ENCODE measurements at places on chromosomes 4 and X. TPM values are rescaled to one million over a fixed set of nuclear protein-coding genes. Genes with fewer than 3 reads are reported as not detected.

- H3K27me3 ChIP-seq, result no peaks in the 10 kb centered on the region
- no peak overlapping the region for H3K4me3 ChIP-seq
- DNase-seq, result no peak
- no peaks in the 10 kb centered on the region for H3K36me3 ChIP-seq
Measured at GRCh38 chr4:123934096-123934495, 537.5 kb downstream of the SPRY1 start.

- no peaks in the 10 kb centered on the region for H3K36me3 ChIP-seq
- no peak overlapping the region for H3K4me3 ChIP-seq
- H3K4me1 ChIP-seq, result no peaks in the 10 kb centered on the region
- no peak overlapping the region for H3K27ac ChIP-seq
- no peaks in the 10 kb centered on the region for H3K27me3 ChIP-seq
- no peak for DNase-seq
Measured at GRCh38 chr4:168514249-168514852, 17.5 kb downstream of the PALLD start.

GRCh38 chr4:128061566-128062536, 739 bp downstream of the LARP1B start:
- H3K27ac ChIP-seq, result peak overlapping the region; percentile 92
- DNase-seq, result no peak
- peak overlapping the region; percentile 91 for H3K4me3 ChIP-seq
- no peaks in the 10 kb centered on the region for H3K36me3 ChIP-seq

DNA sequence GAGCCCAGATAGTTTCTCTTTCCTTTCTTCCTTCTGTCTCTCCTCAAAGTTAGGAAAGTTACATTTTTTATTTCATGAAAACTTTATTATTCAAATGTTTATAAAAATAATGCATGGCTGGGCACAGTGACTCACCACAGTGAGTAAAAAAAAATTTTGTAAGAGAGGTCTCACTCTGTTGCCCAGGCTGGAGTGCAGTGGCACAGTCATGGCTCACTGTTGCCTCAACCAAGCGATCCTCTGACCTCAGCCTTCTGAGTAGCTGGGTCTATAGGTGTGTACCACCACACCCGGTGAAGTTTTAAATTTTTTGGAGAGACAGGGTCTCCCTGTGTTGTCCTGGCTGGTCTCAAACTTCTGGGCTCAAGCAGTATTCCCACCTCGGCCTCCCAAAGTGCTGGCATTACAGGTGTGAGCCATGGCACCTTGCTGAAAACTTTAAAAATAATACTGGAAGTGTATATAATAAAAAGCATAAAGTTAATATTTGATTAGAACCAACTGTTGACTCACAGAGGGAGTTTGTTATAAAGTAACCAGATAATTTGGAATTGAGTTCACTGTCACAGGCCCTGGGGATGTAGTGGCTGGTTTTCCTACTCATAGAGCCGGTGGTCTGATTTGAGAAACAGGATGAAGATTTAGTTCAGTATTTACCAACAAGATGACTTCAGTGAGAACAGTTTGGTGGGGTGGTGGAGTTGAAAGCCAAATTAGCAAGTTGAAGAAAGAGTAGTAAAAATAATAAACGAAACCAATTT, 18.0 kb downstream of the CMC4 start:
- no peak overlapping the region for H3K27ac ChIP-seq
- no peak overlapping the region for H3K4me3 ChIP-seq
- no peak for DNase-seq
- no peaks in the 10 kb centered on the region for H3K4me1 ChIP-seq

DNA sequence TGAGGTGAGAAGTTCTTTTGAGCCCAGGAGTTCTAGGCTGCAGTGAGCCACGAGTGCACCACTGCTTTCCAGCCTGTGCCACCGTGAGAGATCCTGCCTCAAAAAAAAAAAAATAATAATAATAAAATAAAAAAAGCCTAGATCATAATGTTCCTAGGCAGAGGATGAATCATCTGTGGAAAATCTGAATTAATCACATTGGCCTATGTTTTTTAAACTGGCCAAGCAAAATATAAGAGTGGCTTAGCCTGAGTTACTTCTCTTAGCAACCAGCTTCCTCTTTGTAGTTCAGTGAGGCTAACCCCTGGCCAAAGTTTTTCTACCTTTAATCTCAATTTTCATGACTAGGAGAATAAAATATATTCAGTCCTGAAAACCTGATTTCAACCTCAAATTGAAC, 614.6 kb downstream of the PPP4R3C start:
- no peak overlapping the region for H3K27ac ChIP-seq
- H3K36me3 ChIP-seq, result no peaks in the 10 kb centered on the region
- H3K27me3 ChIP-seq, result no peaks in the 10 kb centered on the region
- DNase-seq, result no peak
- no peak overlapping the region for H3K4me3 ChIP-seq
- H3K4me1 ChIP-seq, result peaks cover 12% of the 10 kb centered on the region

- no peak for DNase-seq
- H3K4me3 ChIP-seq, result no peak overlapping the region
- no peaks in the 10 kb centered on the region for H3K36me3 ChIP-seq
- no peak overlapping the region for H3K27ac ChIP-seq
- no peaks in the 10 kb centered on the region for H3K4me1 ChIP-seq
Measured at GRCh38 chr4:73573794-73574528, 46.3 kb downstream of the RASSF6 start.

DNA sequence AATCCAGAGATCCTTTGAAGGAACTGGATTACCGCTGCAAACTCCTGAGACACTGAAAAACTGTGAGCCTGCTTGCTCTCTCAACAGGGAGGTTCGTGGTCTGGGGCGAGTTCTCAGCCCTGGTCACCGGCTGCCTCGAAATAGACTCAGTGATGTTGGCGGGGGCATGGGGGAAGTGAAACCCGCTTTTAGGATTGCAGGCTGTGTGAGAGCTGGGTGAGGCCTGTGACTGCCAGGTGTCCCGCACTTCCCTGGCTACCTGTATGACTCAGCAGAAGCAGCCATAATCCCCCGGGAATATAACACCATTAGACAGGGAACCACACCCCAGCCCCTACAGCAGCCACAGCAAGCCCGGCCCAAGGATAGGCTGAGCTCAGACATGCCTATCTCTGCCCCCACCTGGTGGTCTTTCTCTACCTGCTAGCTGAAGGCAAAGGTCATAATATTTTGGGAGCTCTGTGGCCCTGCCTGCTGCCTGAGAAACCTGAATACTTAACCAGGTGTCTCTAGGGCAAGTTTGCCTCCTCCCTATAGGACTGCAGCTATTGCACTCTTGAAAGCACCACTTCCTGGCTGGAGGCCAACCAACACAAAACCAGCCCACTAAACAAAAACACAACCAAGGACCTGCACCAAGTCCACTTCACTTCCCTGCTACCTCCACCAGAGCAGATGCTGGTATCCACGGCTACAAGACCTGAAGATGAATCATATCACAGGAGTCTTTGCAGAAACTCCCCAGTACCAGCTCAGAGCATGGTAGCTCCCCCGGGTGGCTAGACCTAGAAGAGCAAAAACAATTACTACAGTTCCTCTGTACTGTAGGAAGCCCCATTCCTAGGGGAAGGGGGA, 202.0 kb downstream of the RRAGB start:
- H3K4me1 ChIP-seq, result no peaks in the 10 kb centered on the region
- no peaks in the 10 kb centered on the region for H3K27me3 ChIP-seq
- DNase-seq, result no peak
- H3K27ac ChIP-seq, result no peak overlapping the region
- no peak overlapping the region for H3K4me3 ChIP-seq

DNA sequence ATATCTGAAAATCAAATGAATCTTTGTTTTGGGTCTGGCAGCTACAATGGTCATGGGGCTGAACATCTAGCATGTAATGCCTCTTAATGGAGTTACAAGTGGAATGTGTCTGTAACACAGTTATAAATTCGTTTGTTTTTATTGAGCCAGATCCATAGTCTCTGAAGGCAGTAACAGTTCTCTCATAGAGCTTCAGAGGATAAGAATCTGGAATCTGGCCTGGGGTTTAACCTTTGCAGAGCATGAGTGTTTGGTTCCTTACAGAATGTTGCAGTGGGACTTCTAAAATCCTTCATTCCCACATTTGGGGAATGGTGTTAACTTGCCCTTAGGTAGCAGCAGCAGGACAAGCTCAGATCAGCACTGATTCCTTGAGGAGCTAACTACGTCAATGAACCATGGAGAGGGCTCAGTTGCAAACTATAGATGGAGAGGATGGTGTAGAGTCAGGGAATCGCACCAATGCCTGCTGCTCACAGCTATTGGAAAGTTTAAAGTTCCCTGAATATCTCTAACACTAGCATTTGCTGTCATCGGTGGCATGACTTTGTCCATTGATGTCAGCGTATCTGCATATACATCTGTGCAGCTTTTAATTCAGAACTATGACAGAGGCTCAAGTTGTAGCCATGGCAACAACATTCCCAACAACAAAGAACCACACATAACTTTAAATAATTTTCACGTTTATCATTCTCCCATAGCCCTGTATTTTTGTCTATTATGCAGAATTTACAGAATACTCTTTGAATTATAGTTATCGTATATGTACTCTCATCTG, 72.2 kb downstream of the RASGEF1B start:
- no peaks in the 10 kb centered on the region for H3K4me1 ChIP-seq
- no peak overlapping the region for H3K4me3 ChIP-seq
- no peak overlapping the region for H3K27ac ChIP-seq
- H3K36me3 ChIP-seq, result no peaks in the 10 kb centered on the region
- H3K27me3 ChIP-seq, result no peaks in the 10 kb centered on the region

DNA sequence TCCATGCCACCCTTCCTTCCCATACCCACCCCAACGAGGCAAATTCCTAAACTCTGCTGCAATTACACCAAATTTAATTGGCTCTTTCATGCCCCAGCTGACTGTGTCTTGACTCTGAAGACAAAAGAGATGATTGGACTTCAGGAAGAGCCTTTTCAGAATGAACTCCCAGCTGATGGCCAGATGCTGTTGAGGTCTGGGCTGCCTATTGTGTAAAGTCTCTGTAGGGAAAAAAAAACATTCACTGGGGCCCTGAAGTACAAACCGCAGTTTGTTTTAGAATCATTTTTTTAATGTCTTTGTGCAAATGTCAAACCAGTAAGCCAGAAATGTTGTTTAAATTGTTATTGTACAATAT, 174.8 kb downstream of the HHIP start:
- H3K27me3 ChIP-seq, result no peaks in the 10 kb centered on the region
- no peak for DNase-seq
- no peak overlapping the region for H3K4me3 ChIP-seq
- H3K36me3 ChIP-seq, result no peaks in the 10 kb centered on the region

GRCh38 chr4:109607976-109608375, 47.9 kb downstream of the MCUB start:
- H3K36me3 ChIP-seq, result no peaks in the 10 kb centered on the region
- no peak overlapping the region for H3K4me3 ChIP-seq
- H3K27ac ChIP-seq, result no peak overlapping the region
- DNase-seq, result no peak

GRCh38 chr4:24582235-24582832, 2.0 kb downstream of the DHX15 start:
- H3K4me3 ChIP-seq, result peak overlapping the region; percentile 98
- H3K27ac ChIP-seq, result no peak overlapping the region
- H3K36me3 ChIP-seq, result peaks cover 7% of the 10 kb centered on the region
- no peak for DNase-seq
- peaks cover 35% of the 10 kb centered on the region for H3K4me1 ChIP-seq

DNA sequence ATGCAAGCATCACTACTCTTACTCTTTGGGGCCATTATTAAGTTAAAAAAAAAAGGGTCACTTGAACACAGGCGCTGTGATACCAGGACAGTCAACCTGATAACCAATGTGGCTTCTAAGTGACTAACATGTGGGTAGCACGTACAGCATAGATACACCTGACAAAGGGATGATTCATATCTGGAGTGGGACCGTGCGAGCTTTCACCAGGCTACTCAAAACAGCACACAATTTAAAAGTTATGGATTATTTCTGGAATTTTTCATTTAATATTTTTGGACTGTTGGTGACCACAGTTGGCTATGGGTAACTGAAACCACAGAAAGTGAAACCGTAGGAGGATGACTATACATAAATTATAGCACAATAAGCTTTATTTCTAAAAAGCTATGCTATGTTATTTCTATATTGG, 113.8 kb upstream of the STIM2 start:
- H3K4me3 ChIP-seq, result no peak overlapping the region
- DNase-seq, result no peak
- H3K27me3 ChIP-seq, result no peaks in the 10 kb centered on the region
- H3K36me3 ChIP-seq, result peaks cover 4% of the 10 kb centered on the region
- no peak overlapping the region for H3K27ac ChIP-seq

- DNase-seq, result no peak
- no peaks in the 10 kb centered on the region for H3K4me1 ChIP-seq
- H3K27ac ChIP-seq, result no peak overlapping the region
Measured at GRCh38 chrX:119427024-119427794, 28.1 kb downstream of the SLC25A43 start.

DNA sequence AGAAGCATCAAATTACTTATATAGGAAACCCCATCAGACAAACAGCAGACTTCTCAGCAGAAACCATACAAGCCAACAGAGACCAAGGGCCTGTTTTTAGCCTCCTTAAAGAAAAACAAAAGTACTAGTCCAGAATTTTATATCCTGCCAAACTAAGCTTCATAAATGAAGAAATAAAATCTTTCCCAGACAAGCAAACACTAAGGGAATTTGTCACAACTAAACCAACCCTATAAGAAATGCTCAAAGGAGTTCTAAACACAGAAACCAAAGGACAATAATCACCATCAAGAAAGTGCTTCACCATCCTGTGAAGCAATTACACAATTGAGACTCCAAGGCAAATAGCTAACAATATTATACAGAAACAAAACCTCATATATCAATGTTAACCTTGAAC, 238.6 kb downstream of the NKX6-1 start:
- no peaks in the 10 kb centered on the region for H3K4me1 ChIP-seq
- H3K27ac ChIP-seq, result no peak overlapping the region
- no peaks in the 10 kb centered on the region for H3K27me3 ChIP-seq

GRCh38 chr4:128068918-128069317, 7.8 kb downstream of the LARP1B start:
- no peak overlapping the region for H3K27ac ChIP-seq
- DNase-seq, result no peak
- no peaks in the 10 kb centered on the region for H3K27me3 ChIP-seq
- H3K36me3 ChIP-seq, result no peaks in the 10 kb centered on the region

GRCh38 chr4:142548491-142548890, 297.6 kb downstream of the INPP4B start:
- DNase-seq, result no peak
- H3K4me3 ChIP-seq, result no peak overlapping the region
- no peak overlapping the region for H3K27ac ChIP-seq
- peaks cover 7% of the 10 kb centered on the region for H3K4me1 ChIP-seq
- H3K27me3 ChIP-seq, result no peaks in the 10 kb centered on the region

GRCh38 chrX:3815896-3816664, 102.6 kb upstream of the PRKX start:
- DNase-seq, result no peak
- H3K27ac ChIP-seq, result peak overlapping the region; percentile 82
- no peaks in the 10 kb centered on the region for H3K36me3 ChIP-seq
- H3K4me3 ChIP-seq, result peak overlapping the region; percentile 82

GRCh38 chr4:57064811-57065711, 45.1 kb downstream of the IGFBP7 start:
- DNase-seq, result no peak
- no peaks in the 10 kb centered on the region for H3K36me3 ChIP-seq
- H3K4me3 ChIP-seq, result peak overlapping the region; percentile 25
- H3K27ac ChIP-seq, result peak overlapping the region; percentile 97
- no peaks in the 10 kb centered on the region for H3K27me3 ChIP-seq

Gene VMA21
- 39.3 TPM for total RNA-seq

Gene FAM9C
- not detected for total RNA-seq

Gene TASL
- 0.42 TPM for total RNA-seq

Gene SLC26A1
- not detected for total RNA-seq

Gene STATH
- total RNA-seq, result not detected

Gene SMR3B
- total RNA-seq, result not detected

Gene REELD1
- 1.1 TPM for total RNA-seq

Gene NLRP2B
- 0.95 TPM for total RNA-seq

Gene SPANXA2
- total RNA-seq, result not detected

Gene PTTG2
- 2.2 TPM for total RNA-seq

Data from thoracic aorta (tissue), 2 donors.